Osteoblast (primary cell): ENCODE measurements at places on chromosomes 1 and 21. TPM values are rescaled to one million over a fixed set of nuclear protein-coding genes. Genes with fewer than 3 reads are reported as not detected.

FGR gene
- 0.29 and 0.36 TPM in 2 replicates for total RNA-seq

TTLL7 gene
- total RNA-seq = 13.8 and 15.3 TPM in 2 replicates

PGLYRP3 gene
- total RNA-seq = not detected in 2 replicates

GRCh38 chr1:218671573-218671972, 326.4 kb downstream of the TGFB2 start:
- peak; percentile 45 for DNase-seq
- no peaks in the 10 kb centered on the region for H3K36me3 ChIP-seq
- peaks cover 17% of the 10 kb centered on the region for H3K4me1 ChIP-seq
- H3K27me3 ChIP-seq = no peaks in the 10 kb centered on the region

- H3K27me3 ChIP-seq = no peaks in the 10 kb centered on the region
- H3K36me3 ChIP-seq = peaks cover 38% of the 10 kb centered on the region
- H3K4me1 ChIP-seq = peaks cover 69% of the 10 kb centered on the region
- no peak overlapping the region for H3K4me3 ChIP-seq
Measured at GRCh38 chr1:201741763-201742342, 87.1 kb upstream of the IPO9 start.

- H3K27ac ChIP-seq = peak overlapping the region; percentile 86
- H3K4me1 ChIP-seq = peaks cover 12% of the 10 kb centered on the region
- no peak overlapping the region for H3K4me3 ChIP-seq
- DNase-seq = peak; percentile 80
Measured at GRCh38 chr1:222754366-222755139, 17.6 kb downstream of the FAM177B start.

DNA sequence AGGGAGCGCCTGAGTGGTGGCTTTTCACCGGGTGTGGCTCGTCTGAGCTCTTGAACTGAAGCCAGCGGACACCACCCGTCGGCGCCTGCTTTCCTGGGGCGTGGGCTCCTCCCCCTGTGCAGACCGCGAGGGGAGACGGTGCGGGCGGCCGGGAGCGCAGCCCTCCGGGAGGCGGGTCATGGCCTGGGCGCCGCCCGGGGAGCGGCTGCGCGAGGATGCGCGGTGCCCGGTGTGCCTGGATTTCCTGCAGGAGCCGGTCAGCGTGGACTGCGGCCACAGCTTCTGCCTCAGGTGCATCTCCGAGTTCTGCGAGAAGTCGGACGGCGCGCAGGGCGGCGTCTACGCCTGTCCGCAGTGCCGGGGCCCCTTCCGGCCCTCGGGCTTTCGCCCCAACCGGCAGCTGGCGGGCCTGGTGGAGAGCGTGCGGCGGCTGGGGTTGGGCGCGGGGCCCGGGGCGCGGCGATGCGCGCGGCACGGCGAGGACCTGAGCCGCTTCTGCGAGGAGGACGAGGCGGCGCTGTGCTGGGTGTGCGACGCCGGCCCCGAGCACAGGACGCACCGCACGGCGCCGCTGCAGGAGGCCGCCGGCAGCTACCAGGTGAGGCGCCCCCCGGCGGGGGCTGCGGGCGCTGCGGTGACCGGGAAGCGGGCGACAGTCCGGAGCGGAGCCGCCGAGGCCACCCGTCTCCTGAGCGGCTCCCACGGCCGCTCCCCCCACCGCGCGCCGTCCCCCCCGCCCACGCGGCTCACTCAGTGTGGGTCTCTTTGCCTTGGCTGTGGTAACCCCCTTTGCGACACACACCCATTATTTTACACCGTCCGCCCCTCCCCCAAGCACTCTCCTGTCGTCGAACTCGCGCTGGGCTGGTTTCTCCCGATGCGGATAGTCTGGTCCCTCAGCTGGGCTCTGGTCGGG, at the start of gene TRIM58:
TSS of gene TRIM58 (plus strand) at position 119 of the 916 bp plus-strand sequence. CDS start at position 179, 60 bp downstream.
- no peaks in the 10 kb centered on the region for H3K27me3 ChIP-seq
- no peaks in the 10 kb centered on the region for H3K4me1 ChIP-seq
- H3K4me3 ChIP-seq = no peak within 1 kb of the TSS
- no peak within 1 kb of the TSS for H3K27ac ChIP-seq

DNA sequence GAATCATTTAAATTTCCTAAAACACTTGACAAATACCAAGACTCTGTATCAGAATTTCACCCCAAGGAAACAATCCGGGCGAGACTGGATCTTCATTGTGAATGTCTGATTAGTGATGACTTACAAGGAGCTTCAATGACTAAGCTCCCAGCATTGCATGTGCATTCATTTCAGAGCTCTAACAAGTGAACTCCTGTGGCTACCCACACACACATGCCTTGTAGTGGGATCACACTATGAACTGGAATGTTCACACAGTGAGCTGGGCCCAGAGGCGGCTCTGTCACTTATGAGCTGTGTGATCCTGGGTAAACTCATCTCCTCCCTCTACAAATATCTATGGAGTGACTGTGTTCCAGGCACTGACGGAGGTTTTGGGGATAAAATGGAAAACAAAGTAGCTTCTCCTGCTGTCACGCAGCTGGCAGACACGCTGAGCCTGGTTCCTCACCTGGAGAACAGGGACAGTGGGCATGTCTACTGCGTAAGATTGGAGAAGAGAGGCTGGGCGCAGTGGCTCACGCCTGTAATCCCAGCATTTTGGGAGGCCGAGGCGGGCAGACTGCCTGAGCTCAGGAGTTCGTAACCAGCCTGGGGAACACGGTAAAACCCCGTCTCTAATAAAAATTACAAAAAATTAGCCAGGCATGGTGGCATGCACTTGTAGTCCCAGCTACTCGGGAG, 56.9 kb downstream of the CLSTN1 start:
- no peak overlapping the region for H3K4me3 ChIP-seq
- peak overlapping the region; percentile 88 for H3K27ac ChIP-seq
- H3K36me3 ChIP-seq = peaks cover 7% of the 10 kb centered on the region
- no peaks in the 10 kb centered on the region for H3K27me3 ChIP-seq
- peak; percentile 98 for DNase-seq
- H3K4me1 ChIP-seq = peaks cover 13% of the 10 kb centered on the region

GRCh38 chr1:202890392-202890791, 1.4 kb upstream of the RABIF start:
- H3K36me3 ChIP-seq = peaks cover 47% of the 10 kb centered on the region
- no peaks in the 10 kb centered on the region for H3K27me3 ChIP-seq
- peaks cover 9% of the 10 kb centered on the region for H3K4me1 ChIP-seq
- H3K4me3 ChIP-seq = no peak overlapping the region
- no peak overlapping the region for H3K27ac ChIP-seq
